ENCODE measurements at places on chromosomes 1 and 21. TPM values are rescaled to one million over a fixed set of nuclear protein-coding genes. Genes with fewer than 3 reads are reported as not detected.

Gene LCE1E
- total RNA-seq: not detected

Gene LYPD8
- not detected for total RNA-seq

Gene CACNA1S
- total RNA-seq: not detected

Gene SHISAL2A
- not detected for total RNA-seq

Gene KCNE2
- total RNA-seq: not detected

Gene CLCA4
- total RNA-seq: not detected

Gene TNFAIP8L2
- total RNA-seq: 0.35 TPM

GRCh38 chr1:150972417-150972940 is 2.2 kb downstream of the CERS2 start:
- no peak for DNase-seq

GRCh38 chr1:119549719-119550132 is 42.7 kb downstream of the HSD3B1 start:
- peak; percentile 5 for DNase-seq

- DNase-seq: no peak
These were observed 3.8 kb upstream of the TMEM222 start for GRCh38 chr1:27318136-27318535.

GRCh38 chr1:185998391-185998790 is 264.2 kb downstream of the HMCN1 start:
- DNase-seq: no peak

- DNase-seq: no peak
These were observed 21.4 kb downstream of the SETD4 start for GRCh38 chr21:36038701-36039497.

- DNase-seq: no peak
These were observed 46.1 kb downstream of the SLC44A3 start for GRCh38 chr1:94866164-94866807.

DNA sequence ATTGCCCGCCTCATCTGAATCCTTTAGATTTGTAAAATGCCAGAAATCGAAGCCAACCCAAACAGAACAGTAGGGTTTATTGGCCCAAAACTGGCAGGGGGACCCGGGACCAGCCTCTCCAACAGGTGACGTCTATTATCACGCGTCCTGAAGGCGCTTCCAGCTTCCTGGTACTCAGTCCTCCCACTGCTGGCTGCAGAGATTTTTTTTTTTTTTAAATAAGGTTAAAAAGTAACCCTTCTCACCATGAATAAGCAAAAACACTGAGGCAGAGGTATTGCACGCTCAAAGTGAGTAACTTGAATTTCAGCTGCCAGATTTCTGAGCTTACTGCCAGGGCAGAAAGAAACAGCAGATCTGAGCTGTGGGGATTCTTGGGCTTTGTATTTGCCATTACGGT is 54.4 kb upstream of the GCLM start:
- DNase-seq: no peak

DNA sequence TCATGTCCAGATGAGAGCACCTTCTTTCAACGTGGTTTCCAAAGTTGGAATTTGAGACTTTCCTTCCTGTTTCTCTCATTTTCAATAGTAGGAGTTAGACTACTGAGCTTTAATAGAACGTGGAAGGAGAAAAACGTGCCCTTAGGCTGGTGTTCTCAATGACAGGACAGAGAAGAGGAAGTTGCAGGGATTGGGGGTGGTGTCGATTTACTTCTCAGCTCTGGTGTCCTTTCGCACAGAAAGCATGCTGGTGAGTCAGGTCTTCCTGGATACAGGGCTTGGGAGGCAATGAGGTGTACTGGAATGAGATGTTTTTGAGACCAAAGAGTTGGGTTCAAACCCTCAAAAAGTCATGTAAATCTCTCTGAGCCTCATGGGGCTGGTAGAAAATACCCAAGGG is 67.1 kb downstream of the HIVEP3 start:
- peak; percentile 64 for DNase-seq

GRCh38 chr1:246146804-246147523 is 360.1 kb downstream of the SMYD3 start:
- no peak for DNase-seq

DNA sequence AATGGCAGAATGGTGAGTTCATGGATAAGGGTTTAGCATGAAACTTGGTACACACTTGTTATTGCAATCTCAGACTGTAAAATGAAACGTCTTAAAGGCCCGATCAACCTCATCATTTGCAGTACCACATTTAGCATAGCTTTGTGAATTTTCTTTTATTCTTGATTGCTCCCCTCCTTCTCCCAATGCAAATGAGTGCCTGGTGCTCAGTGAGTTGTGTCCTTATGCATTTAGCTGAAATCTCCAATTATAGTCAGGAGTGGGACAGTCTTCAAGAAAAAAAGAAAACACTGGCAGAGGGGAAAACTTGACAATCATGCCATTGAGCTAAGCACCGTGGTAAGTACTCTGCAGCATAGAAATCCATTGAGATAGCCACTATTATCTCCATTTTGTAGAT is 161.0 kb upstream of the HMCN1 start:
- no peak for DNase-seq

DNA sequence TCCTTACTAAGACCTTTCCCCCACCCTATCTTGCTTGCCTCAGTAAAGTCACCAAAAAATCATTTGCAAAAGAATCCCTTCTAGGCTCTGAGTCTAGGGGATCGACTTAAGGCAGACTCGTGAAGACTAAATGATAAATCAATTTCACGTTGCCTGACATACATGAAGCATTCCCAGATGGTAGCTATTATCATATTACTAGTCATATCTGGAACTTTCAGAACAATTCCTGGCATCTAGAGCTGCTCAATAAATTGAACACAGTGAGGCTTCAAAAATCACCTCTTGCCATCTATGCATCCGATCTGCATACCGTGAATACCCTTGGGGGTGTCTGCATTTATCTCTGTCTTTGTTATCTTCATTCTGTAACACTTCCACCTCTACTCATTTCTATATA is 49.6 kb upstream of the DAB1 start:
- no peak for DNase-seq

DNA sequence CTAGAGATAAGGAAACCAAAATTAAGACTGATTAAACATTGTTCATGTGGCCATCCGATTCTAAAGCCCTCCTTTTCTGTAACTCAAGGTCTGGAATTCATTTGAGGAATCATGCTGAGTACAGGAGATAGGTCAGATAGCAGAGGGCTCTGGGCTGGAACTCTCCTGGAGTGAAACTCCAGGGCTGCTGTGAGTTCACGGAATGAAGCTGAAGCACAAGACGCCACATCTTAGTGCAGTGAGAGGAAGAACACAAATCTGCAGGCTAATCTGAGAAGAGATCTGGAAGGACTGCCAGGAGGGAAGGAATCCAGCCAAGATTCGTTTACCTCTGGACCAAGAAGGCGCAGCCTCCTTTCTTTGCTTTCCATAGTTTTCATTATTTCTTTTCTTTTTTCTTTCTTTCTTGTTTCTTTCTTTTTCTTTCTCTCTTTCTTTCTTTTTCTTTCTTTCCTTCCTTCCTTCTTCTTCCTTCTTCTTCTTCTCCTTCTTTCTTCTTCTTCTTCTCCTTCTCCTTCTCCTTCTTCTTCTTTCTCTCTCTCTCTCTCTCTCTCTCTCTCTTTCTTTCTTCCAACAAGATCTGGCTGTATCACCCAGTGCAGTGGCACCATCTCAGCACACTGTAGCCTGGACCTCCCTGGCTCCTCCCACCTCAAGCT is 74.8 kb upstream of the ATP1B1 start:
- no peak for DNase-seq

- no peak for DNase-seq
These were observed 17.4 kb downstream of the TP53BP2 start for GRCh38 chr1:223828162-223828848.

GRCh38 chr1:234001817-234002216 is 97.3 kb downstream of the SLC35F3 start:
- DNase-seq: no peak

DNA sequence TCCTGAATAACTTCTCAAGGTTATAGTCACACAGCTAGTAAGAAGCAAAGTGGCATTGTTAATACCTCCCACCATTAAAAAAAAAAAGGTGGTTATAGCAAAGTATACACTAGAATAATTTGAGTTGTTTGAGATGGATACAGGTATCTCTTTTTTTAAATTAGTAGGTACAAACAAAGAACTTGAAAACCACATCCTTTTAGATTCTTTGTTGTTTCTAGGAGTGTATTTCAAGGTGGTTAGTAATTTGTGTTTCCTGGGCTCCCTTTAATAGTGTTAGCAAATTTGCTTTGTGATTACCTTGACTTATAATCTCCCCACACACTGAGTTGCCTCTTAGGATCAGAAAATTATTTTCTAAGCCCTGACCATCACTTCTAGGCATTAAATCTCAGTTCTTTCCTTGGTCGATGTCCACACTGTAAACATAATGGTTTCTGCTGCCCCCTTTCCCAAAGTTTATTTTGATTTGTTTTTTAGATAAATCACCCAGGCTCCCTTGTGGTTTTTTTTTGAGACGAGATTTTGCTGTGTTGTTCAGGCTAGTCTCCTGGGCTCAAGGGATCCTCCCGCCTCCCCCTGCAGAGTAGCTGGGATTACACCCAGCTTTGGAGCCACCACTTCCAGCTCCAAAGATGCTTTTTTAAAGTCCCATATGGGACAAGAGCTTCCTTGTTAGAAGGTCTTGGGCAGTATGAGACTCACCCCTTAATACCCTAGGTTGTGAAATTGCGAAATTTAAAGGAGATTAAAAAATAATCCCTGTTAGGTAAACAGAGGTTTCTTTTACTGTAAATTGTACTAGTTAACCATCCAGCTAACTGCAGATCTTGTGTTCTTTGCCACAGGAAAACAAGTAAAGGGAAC is 6.2 kb downstream of the AKIRIN1 start:
- no peak for DNase-seq
